CD8-positive, alpha-beta memory T cell (primary cell): ENCODE measurements at places on chromosomes 11 and 22.

GRCh38 chr22:28222052-28222451, 303.0 kb upstream of the PITPNB start:
- no peak for DNase-seq

DNA sequence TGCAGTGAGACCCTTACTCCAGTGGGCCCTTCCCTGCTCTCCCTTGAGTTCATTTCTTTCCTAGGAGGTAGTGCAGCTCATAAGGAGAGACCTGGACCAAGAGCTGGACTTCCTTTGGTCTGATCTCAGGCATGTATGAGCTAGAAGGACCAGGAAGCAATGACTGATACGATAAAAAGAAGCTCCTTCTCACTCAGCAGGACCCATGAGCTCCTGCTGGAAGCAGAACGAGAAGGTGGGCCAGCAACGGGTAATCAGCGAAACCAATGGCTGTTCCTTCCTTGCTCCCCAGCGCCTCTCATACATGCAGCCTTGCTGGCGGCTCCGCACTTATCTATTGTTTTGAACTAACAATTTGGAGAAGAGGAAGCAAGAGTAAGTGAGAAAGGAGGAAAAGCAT, 56.8 kb downstream of the RPUSD4 start:
- no peak for DNase-seq

DNA sequence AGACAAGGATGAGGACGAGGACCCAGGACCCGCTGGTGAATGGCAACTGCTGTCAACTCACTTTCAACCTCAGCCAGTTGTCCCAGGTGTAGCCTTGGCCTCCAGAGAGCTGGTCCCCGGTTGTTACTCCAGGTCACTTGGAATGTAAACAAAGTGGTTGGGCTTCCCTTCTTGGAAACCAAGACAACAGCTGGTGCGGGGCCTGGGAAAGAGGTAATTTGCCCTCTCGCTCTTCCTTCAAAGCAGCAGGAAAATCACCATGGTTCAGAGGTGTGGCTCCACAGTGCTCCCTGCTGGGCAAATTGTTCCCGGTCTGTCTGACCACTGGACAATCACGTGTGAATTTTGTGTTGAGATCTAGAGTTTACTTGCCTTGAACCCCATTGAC, 15.0 kb downstream of the SLC1A2 start:
- no peak for DNase-seq

GRCh38 chr11:64624883-64625481, 34.0 kb downstream of the SLC22A12 start:
- DNase-seq, result no peak

- no peak for DNase-seq
Measured at GRCh38 chr11:45098929-45099328, 47.5 kb upstream of the PRDM11 start.

DNA sequence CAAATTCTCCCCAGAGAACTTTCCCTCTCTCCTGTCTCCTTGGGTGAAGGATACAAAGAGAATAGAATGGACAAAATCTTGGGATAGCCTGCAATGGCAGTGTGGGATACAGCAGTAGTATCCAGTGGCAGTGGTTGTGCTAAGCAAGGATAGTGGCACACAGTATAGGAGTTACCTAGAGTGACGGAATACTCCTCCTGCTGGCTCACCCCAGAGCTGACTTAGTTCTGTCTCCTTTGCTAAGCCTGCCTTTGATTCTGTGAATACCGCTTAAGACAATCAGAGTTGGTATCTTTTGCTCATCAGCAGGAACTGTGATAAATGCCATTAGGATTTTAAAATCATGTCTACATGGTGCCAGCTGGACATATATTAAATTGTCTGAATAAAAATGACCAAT, 404.3 kb downstream of the JRKL start:
- no peak for DNase-seq

- no peak for DNase-seq
Measured at GRCh38 chr22:20405291-20405930, 11.5 kb downstream of the ZNF74 start.

DNA sequence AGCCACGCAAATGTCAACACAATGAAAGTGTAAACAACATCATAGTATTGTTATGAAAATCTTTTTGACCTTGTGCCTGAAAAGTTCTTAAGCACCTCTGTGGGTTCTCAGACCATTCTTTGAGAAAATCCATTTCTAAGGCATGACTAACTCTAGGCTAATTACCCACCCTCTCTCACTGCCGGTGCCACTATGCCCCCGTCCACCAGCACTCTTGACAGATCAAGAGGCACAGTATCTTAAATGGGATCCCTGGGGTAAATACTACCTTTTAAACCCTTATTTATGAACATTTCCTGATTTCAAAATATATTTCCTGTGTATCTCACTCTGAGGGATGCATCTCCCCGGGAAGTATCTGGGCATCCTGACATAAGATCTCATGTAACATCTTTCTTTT, 607.5 kb downstream of the METTL15 start:
- no peak for DNase-seq

GRCh38 chr22:49238181-49239141, 589.2 kb downstream of the BRD1 start:
- no peak for DNase-seq

DNA sequence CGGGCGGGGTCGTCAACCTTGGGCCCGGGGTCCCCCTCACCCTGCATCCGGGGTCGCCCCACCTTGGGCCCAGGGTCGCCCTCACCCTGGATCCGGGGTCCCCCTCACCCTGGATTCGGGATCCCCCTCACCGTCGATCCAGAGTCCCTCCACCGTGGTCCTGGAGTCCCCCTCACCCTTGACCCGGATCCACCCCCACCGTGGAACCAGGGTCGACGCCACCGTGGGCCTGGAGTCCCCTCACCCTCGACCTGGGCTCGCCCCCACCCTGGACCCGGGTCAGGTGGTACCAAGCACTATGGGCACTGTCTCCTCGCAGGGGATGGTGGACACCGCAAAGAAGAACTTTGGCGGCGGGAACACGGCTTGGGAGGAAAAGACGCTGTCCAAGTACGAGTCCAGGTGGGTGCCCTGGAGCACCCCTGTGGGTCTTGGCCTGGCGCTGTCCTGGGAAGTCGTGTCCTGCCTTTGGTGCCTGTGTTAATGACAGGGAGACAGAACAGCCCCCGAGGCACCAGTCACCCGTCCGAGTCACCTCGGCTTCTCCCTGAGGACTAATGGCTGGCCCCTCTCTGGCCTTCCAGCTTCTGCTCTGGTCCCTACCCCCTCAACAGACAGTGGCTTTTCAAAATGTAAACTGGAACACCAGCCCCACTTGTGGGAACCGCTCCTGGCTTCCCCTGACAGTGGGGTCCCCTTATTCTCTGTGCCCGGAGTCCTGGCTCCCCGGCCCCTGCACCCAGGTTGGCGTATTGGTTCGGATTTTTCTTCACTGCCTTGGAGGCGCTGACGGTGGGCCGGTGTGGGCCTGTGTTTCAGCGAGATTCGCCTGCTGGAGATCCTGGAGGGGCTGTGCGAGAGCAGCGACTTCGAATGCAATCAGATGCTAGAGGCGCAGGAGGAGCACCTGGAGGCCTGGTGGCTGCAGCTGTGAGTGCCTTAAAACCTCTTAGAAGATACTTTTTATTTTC, 762 bp downstream of the CRELD2 start:
- no peak for DNase-seq

DNA sequence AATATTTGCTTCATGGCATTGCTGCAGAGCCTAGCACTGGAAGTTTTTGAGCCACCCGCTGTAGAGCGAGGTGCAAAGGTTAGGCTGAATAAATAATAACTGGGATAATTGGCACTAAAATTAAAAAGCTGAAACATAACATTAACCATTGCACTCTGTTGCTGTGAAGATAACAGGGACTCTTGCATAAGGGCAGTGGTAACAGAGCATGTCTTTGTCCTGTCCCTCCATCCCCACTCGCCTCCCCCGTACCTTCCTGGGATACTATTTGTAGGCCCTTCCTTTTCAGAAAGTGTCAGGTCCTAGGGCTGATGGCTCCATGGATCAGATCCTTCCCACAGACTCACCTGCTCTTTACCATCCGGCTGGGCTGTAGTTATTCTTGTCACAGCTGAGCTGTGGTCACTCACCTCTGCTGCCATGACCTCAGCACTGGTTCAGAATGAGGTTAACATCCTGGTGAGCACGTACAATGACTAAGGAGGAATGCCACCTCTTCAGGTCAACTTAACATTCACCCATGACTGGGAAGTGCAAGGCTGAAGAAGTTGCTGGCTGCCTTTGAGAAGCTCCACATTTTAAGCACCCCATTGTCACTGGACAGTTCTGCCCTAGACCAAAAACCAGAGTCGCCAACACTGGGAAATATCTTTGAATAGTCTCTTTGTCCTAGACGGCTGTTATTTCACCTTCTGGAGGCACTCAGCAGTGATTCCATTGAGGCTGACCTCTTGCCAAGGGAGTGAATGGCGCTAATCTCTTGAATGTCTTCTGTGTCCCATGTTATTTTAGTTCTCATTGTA, 103.2 kb upstream of the KIRREL3 start:
- DNase-seq, result no peak

- no peak for DNase-seq
Measured at GRCh38 chr11:134742956-134743819, 331.1 kb upstream of the B3GAT1 start.

DNA sequence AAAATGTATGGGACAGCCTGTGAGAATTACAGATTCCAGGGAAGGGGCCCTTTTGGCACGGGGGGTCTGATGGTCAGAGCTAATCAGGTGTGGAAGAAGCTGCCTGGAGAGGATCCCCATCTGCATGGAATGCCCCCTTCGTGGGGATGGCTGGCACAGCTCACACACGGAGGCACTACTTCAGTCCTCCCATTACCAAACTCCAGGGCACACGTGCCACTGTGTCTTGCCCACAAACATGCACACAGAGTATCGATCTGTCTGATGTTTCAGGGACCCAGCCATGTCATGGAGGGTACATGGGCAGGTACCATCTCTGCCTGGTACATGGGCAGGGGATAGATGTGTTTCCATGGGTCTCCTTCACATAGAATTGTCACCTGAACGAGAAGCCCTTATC, 14.7 kb downstream of the KCNQ1OT1 start:
- no peak for DNase-seq

- no peak for DNase-seq
Measured at GRCh38 chr11:25992294-25992693, 339.6 kb upstream of the ANO3 start.

DNA sequence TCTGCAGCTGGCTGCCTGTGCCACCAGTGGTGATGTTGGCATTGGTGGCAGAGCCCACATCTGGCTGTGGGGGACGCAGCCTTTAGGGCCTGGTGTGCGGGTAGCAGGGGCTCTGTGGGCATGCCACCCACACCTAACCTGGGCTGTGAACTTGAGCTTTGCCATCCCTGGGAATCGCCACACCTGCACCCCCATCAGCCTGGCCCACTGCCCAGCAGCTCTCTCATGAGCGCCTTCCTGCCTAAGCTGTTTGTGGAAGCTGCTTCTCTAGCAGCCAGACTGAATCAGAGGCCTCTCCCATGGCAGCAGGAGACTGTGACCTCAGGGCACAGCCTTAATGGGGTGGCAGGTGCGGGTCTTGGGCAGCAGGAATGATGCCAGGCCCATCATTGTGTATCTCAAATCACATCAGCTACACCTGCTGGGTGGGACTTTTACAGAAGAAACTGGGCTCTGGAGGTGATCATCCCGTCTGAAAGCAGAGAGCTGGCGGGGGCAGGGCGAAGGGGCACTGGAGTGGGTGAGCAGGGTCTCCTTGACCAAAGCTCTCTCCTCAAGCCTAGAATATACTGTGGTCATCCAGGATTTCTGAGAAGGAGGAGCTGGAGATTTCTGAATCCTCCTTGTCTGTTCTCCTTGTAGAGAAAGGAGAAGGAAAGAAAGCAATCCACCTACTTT, 17.8 kb upstream of the CARS1 start:
- no peak for DNase-seq

DNA sequence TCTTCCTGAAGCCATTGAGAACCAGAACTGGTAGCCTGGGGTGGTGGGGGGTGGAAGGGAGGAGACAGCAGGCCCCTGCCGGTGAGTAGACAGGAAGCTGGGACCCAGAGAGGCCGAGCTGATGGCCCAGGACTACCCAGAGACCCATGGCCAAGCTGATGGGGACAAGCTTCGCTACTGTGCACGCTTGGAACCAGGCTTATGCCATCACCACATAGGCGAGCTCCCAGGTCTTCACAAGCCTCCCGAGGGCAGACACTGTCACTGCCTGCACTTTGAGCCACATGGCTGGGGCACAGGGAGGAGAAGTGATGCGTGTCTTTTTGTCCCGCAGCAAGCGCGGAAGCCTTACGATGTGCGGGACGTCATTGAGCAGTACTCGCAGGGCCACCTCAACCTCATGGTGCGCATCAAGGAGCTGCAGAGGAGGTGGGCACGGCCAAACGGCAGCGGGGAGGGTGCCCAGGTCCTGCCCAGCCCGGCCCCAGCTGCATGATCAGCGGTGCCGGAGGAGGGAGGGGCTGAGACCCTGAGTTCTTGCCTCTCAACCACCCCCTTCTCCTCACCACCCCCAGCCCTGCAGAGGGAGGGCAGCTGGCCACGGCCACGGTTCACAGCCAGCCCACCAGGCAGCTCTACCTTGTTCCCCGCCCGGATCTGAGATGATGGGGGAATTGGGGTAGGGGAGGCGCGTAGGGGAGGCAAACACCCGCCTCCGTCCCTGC, 76.0 kb upstream of the KCNQ1OT1 start:
- no peak for DNase-seq

- DNase-seq, result no peak
Measured at GRCh38 chr11:62687508-62688396, 1.6 kb downstream of the LRRN4CL start.

DNA sequence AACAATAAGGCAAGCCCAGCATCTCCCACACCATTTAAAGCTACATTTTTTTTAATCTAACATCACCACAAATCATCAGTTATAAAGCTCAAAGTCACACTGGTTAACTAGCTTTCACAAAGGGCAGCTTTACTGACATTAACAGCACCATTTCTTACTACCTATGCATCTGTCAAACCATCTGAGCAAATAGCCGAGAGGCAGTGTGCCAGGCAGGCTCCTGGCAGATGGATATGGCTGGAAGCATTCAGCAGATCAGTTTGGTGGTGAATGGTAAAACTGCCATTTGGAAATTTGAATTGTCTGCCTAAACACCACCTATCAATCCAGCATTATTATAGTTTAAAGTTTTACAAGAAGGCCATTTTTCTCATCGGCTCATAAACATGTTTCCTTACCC, 131.2 kb downstream of the TTC28 start:
- no peak for DNase-seq

GRCh38 chr11:494761-495536, 12.1 kb downstream of the RNH1 start:
- no peak for DNase-seq

DNA sequence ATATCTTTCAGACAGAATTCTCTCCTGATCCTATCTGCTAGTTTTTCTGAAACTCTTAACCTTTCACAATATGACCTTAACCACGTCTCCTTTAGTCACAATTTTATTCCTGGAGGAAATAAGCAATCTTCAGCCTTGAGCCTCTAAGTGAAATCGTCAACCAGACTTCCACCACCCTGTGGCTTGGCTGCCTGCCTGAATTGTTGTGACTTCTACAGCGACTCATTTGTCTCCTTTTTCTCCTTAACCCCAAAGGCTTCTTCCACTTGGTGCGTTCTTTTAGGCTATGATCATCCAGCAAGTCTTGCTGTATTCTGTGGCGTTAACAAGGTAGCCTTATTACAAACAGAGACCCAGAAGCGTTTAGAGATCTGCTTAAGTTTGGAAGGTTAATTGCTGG, 535.1 kb upstream of the ARHGAP42 start:
- DNase-seq, result no peak
